ENCODE measurements at places on chromosomes 12 and 14.

GRCh38 chr12:79115743-79116142 is 251.2 kb downstream of the SYT1 start:
- no peaks in the 10 kb centered on the region for H3K36me3 ChIP-seq
- H3K27me3 ChIP-seq, result no peaks in the 10 kb centered on the region
- H3K4me3 ChIP-seq, result no peak overlapping the region
- no peak overlapping the region for H3K27ac ChIP-seq
- no peak for DNase-seq

DNA sequence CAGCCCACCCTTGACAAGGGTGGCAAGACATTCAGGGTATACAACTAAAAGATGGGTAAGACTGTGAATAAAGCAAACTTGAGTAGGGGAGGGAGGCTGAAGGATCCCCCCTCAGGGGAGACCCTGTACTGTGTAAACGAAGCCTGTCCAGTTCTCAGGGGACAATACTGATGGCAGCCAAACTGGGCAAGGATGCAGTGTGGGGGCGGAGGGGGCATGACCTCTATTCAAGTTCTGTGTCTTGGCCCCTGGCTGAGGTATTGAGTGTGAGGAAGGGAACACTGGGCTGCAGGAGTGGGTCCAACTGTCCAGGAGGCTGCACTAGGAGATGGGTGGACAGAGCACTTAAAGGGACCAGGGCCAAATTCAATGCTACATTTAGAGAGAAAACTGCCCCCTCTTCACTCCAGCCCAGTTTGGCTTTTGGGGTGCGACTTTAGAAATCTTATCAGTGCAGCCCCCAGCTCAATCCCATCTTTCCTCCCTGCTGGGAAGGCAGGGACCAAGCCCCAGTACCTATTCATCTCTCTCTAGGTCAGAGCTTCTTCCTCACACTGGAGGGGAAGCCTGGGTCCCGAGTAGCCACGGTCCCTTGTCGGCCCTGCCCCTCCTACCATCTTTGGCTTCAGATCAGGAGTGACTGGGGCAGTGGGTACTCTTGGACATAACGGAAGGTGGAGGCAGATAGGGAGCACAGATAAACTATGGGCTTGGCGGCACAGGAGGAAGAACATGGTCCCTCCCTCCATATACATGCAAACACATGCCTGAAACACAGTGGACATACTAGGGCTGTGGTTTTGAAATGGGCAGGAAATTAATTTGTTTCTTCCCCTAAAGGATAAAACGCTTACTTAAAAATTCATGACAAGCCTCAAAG is 11.8 kb downstream of the SLC39A5 start:
- peak overlapping the region; percentile 4 for H3K27ac ChIP-seq
- no peak overlapping the region for H3K4me3 ChIP-seq
- H3K36me3 ChIP-seq, result peaks cover 16% of the 10 kb centered on the region
- H3K4me1 ChIP-seq, result no peaks in the 10 kb centered on the region
- no peaks in the 10 kb centered on the region for H3K27me3 ChIP-seq
- DNase-seq, result no peak

GRCh38 chr14:22252686-22253085 is 336.3 kb downstream of the DAD1 start:
- H3K27me3 ChIP-seq, result no peaks in the 10 kb centered on the region
- no peak for DNase-seq
- H3K4me1 ChIP-seq, result no peaks in the 10 kb centered on the region
- no peaks in the 10 kb centered on the region for H3K36me3 ChIP-seq
- no peak overlapping the region for H3K27ac ChIP-seq

DNA sequence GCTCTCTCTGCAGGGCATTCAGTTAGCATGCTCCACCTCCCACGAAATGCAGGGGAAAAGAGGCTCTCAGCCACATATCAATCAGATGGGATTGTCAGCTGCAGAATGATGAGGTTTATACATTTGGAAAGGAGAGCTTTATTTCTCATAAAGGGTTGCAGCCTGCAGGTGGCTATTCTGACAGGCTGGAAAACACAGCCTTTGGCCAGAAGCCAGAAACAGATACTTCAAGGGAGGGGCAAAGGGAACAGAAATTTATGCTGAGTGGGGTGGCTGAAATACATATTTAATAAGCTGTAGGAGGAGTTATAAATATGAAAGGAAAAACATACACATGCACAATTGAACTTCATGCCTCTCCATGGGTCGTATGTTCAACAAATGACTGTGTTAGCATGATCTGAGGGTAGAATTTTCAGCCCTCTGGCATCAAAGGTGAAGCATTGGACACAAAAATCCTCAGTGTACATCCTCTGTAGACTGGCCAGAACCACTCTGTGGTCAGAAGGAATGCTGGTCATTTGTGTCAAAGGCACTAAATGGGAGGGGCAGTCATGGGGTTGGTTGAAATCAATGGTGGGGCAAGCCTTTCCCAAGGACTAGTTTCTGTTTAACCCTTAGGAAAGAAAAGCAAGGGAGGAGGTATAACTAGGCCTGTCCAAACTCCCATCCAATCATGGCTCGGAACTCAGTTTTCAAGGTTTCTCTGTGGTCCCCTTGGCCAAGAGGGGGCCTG is 62.4 kb downstream of the TMX1 start:
- peaks cover 22% of the 10 kb centered on the region for H3K4me1 ChIP-seq
- no peak overlapping the region for H3K4me3 ChIP-seq
- H3K27ac ChIP-seq, result no peak overlapping the region
- H3K27me3 ChIP-seq, result peaks cover 8% of the 10 kb centered on the region
- no peaks in the 10 kb centered on the region for H3K36me3 ChIP-seq
- no peak for DNase-seq

DNA sequence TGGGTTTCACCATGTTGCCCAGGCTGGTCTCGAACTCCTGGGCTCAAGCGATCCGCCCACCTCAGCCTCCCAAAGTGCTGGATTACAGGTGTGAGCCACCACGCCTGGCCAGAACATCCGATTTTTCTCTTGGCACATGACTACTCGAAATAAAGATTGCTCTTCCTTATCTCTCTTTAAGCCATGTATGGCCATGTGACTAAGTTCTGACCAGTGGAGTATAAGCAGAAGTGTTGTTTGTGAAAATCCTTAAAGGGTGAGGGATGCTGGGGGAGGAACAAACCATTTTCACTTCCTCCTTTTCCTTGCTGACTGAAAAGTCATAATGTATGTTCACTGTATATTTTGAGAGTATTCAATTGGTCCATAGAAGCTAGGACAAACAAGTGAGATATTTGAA is 50.7 kb upstream of the ATF7IP start:
- no peaks in the 10 kb centered on the region for H3K27me3 ChIP-seq
- no peak overlapping the region for H3K4me3 ChIP-seq
- H3K4me1 ChIP-seq, result no peaks in the 10 kb centered on the region
- no peak for DNase-seq

- H3K4me1 ChIP-seq, result no peaks in the 10 kb centered on the region
- no peaks in the 10 kb centered on the region for H3K36me3 ChIP-seq
- H3K27me3 ChIP-seq, result peaks cover 5% of the 10 kb centered on the region
- no peak overlapping the region for H3K4me3 ChIP-seq
- DNase-seq, result no peak
- no peak overlapping the region for H3K27ac ChIP-seq
These were observed 174.5 kb upstream of the RBM19 start for GRCh38 chr12:114140576-114140975.

- no peaks in the 10 kb centered on the region for H3K27me3 ChIP-seq
- H3K4me1 ChIP-seq, result no peaks in the 10 kb centered on the region
- H3K27ac ChIP-seq, result no peak overlapping the region
These were observed 16.0 kb upstream of the LUM start for GRCh38 chr12:91127306-91127705.

- no peak overlapping the region for H3K4me3 ChIP-seq
- H3K27ac ChIP-seq, result no peak overlapping the region
- DNase-seq, result no peak
- no peaks in the 10 kb centered on the region for H3K36me3 ChIP-seq
These were observed 205.1 kb downstream of the NEDD1 start for GRCh38 chr12:97112136-97112535.

DNA sequence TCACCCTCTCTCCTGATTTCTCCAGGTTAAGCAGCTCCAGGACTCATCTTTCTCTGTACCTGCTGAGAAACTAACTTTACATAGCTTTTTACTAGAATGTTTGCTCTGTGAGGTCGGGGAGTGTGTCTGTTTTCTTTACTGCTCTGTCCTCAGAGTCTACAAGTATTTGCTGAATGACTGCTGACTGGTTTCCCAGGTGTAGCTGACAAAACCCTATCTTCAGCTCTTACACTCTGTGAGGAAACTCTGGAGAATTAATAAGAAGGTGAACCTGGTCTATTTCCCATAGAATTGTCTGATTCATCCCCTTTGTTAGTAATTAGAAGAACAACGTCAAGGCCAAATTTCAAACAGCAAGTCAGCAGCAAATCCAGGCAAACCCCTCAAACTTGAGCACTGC is 226.8 kb downstream of the ZFP36L1 start:
- DNase-seq, result no peak
- H3K27ac ChIP-seq, result no peak overlapping the region
- peaks cover 41% of the 10 kb centered on the region for H3K4me1 ChIP-seq

DNA sequence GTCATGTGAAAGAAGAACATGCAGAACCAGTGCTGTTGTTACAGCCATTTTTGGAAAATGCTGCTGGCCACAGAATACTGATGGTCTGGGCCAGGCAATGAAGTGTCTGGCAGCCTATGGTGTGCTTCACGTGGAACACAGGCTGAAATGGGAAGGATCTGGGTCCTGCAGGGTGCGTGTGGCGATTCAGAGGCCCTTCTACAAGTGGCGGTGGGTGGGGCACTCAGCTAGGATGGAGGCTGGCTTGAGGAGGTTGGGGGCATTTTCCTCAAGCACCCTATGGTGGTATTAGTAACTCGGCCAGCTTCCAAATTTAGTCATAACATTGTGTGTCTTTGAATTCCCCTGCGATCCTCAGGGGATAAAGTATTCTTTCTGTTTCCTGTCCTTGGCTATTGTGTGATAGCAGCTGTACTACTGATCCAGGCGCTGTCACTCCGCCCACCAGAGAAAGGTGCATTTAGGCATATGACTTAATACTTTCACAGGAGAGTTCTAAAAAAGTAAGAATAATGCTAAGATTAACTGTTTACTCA is 9.2 kb upstream of the RAD52 start:
- no peak for DNase-seq
- no peaks in the 10 kb centered on the region for H3K27me3 ChIP-seq
- peaks cover 1% of the 10 kb centered on the region for H3K4me1 ChIP-seq
- H3K36me3 ChIP-seq, result no peaks in the 10 kb centered on the region
- H3K27ac ChIP-seq, result no peak overlapping the region
- H3K4me3 ChIP-seq, result no peak overlapping the region

DNA sequence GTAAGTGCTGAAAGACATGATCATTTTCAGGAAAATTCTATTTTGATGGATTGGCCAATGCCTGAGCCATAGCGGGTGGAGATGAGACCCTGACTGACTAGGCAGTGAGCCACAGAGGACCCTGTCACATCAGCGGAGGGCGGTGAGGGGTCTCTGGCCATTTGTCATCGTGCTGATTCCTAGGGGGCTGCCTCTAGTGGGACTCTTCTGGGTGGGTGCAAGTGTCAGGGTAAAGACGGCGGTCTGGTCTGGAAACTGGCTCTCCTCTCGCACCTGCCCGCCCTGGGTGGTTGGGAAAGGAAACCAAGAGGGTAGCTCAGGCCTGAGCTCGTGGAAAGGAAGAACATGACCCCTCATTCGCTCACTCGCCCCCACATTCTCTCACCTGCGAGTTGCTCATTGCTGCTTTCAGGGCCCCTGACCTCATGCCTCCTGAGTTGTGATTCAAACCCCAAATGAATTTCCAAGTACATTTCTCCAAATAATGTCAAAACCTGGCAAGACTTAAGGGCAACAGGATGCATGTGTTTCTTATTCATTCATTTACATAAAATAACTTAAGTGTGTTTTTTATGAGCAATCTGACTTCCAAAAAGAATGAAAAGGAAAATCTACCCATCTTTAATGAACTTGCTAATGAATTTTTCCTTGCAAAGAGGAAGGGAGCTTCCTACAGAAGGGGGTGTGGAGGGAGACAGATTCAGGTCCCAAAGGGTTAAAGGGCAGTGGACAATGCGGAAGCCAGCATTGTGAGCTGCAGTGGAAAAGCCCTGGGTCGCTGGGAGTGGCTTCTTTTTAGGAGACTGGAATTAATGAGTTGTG is 12.8 kb downstream of the MEG3 start:
- H3K4me3 ChIP-seq, result no peak overlapping the region
- no peak overlapping the region for H3K27ac ChIP-seq
- H3K27me3 ChIP-seq, result peaks cover 2% of the 10 kb centered on the region
- H3K4me1 ChIP-seq, result no peaks in the 10 kb centered on the region
- DNase-seq, result no peak
- H3K36me3 ChIP-seq, result no peaks in the 10 kb centered on the region

DNA sequence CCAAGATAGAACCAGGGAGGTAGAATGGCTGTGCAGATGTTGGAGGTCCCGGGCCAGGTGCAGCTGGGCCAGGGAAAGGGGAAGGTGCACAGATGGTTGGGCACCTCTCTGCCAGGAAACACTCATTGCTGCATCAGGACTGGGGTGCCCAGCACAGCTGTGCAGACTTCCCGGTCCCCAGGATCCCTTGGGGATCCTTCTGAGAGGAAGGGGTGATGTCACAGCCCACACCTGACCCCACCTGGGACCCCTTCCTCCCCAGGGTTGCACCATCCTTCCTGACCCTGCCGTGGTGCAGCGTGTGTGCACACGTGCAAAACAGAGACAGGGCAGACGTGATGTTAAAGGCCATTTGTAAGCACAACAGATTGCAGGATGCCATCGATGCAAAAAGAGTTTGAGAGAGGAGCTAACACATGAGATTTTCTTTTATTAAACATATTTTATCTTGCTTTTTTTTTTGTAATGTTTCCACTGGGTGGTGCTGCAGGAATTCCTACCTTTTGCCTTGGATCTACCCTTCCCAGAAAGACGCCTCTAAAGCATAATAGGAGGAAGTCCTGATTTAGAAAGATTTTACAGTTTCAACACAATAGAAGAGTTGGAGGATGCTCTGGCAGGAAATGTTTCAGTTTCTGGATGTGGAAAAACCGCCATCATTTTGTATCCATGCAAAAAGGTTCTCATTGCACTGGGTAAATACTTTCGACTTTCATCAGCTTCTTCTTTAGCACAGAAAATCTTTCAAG is 14.8 kb downstream of the ELK3 start:
- DNase-seq, result no peak
- H3K4me1 ChIP-seq, result peaks cover 99% of the 10 kb centered on the region
- H3K27ac ChIP-seq, result peak overlapping the region; percentile 98
- peak overlapping the region; percentile 3 for H3K4me3 ChIP-seq
- H3K27me3 ChIP-seq, result no peaks in the 10 kb centered on the region

Measured in activated CD4-positive, alpha-beta T cell treated with anti-CD3 and anti-CD28 coated beads for 36 hours (primary cell).